Pancreas (tissue), 10 donors: ENCODE measurements at places on chromosomes 4 and X. TPM values are rescaled to one million over a fixed set of nuclear protein-coding genes. Genes with fewer than 3 reads are reported as not detected.

DNA sequence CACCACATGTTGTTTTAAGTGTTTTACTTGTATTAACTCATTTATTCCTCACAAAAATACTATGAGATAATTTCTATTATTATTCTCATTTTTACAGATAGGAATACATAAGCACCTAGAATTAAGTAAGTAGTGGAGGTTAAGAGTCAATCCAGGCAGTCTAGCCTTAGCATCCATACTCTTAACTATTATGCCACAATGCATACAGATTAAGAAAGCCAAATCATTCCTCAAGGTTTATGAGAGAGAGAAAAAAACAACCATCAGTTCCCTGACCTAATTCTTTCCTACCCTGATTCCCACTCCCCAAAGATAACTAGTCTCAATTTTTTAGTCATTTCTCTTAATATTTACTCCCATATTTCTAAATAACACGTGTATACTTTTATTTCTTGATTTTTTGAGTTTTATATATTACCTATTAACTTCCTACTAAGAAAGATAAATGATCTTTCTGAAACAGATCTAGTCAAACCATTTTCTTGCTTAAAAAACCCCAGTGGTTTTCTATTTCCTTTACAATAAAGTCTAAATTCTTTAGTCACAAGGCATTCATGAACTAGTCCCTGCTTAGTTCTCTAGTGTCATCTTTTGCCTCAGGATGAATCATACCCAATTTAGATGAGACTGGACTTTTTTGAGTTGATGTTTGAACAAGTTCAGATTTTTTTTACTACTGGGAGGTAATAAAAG is 16.0 kb downstream of the UBA6 start:
- DNase-seq = no peak

GRCh38 chr4:8656711-8657380 is 64.3 kb downstream of the CPZ start:
- DNase-seq = no peak

- DNase-seq = no peak
These were observed 170.9 kb upstream of the GRIA3 start for GRCh38 chrX:123013141-123013540.

GRCh38 chr4:153217440-153217839 is 13.2 kb downstream of the TRIM2 start:
- no peak for DNase-seq

DNA sequence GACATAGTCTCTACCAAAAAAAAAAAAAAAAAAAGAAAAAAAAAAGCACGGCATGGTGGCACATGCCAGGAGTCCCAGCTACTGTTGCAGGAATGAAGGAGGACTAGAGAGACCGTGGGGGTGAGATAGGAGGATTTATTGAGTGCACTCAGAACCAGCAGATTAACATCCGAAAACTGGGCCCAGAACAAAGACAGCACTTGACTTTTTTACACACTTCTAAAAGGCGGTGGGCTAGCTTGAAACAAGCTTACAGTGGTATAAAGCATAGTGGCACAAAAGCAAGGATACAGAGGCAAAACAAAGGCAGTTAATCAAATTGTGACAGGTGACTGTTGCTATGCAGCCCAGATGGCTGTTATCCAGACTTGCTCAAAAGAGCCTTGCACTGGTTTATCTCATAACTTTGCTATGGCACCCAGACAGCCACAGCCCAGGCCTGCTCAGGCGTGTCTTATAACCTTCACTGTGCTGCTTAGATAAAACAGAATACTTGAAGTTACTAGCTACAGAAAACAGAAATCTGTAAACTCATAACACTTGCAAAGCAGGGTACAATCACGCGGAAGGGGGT is 9.9 kb upstream of the PI4K2B start:
- DNase-seq = no peak

GRCh38 chrX:127243654-127244053 is 424.1 kb downstream of the PRR32 start:
- DNase-seq = no peak

GRCh38 chrX:131331152-131331551 is 42.0 kb upstream of the IGSF1 start:
- DNase-seq = no peak

DNA sequence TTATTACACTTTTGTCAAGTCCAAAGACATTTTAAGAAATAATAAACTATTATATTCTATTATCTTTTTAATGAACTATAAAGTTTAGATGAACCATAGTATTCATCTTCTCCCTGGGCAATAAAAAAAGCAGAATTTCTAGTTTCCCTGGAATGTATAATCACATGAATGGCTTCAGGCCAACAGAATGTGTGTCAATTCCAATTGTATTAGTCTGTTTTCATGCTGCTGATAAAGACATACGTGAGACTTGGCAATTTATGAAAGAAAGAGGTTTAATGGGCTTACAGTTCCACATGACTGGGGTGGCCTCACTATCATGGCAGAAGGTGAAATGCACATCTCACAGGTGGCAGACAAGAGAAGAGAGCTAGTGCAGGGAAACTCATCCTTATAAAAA is 70.7 kb upstream of the ANXA10 start:
- no peak for DNase-seq

DNA sequence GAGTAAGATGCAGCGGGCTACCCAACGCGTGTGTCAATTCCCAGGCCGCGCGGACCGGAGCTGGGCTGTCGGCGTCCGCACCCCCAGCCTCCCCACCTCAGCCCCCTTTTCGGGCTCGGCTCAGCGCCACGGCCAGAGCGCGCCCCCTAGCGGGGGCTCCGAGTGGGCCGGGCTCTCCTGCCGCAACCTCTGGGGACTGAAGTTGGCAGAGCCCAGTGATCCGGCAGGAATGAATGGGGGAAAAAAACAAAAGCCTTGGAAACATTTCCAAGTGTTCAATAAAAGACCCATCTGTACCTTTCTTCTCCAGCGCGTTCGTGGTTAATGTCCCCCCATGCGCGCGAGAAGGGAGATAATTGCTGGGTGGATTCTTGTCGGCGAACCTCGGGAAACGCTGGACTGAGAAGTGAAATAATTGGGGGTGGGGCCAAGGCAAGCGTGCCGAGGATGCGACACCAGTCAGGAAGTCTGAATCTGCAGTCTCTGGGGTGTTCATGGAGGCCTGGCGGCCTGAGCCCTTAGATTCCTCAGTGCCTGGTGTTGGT is 5.2 kb upstream of the ARX start:
- no peak for DNase-seq

The ASB9 gene
- total RNA-seq = 1.5 TPM

The MAMLD1 gene
- 3.1 TPM for total RNA-seq

The ENOPH1 gene
- total RNA-seq = 13.9 TPM

The SRPX gene
- total RNA-seq = 12.4 TPM

The BGN gene
- 20.6 TPM for total RNA-seq
